ENCODE measurements at places on chromosomes 4 and X.

DNA sequence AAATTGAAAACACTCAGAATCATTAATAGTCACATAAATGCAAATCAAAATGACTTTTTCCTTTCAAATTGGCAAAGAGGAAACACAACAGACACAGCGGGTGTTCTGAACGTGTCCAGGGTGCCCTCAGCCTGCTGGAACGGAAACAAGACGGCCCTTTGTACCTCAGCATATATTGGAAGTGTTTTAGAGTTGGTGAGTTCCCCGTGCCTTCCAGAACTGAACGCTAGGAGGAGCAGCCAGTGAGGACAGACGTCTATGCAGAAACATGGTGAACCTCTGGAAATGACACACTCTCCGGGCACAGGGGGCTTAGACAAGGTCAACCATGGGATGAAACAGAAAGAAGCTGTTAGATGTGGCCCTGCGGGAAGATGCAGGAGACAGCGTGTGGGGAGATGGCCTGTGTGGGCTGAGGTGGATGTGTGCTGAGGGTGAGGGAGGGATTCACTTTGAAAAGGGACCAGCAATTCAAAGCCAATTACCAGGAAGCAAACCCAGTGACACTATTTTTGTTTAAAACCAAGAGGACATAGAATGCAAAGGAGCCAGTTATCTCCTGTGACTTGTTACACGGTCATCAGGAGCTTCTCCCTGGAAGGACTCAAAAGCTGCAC is 40.4 kb downstream of the RNF212 start:
- DNase-seq: peak; percentile 59

- DNase-seq: no peak
These were observed 50.0 kb upstream of the RASGEF1B start for GRCh38 chr4:81521708-81522107.

GRCh38 chr4:21879187-21879586 is 69.4 kb downstream of the KCNIP4 start:
- no peak for DNase-seq

GRCh38 chr4:155944516-155944915 is 9.2 kb downstream of the CTSO start:
- DNase-seq: no peak

DNA sequence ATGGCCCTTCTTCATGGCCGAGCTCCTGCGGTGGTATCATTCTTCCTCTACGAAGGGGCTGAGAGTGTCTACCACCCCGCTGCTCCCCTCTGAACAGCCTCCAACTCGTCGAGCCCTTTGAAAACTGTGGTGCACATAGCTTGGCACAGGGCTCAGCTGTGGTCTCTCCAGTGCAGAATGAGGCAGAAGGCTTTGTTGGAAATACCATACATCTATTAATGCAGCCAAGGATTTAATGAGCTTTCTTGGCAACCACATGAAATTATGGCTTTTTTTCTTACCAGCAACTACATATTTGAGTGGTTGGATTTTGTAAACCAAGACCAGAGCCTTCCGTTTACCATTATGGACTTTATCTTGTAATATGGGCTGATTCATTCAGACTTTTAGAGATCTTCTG is 61.7 kb upstream of the CBR4 start:
- no peak for DNase-seq

GRCh38 chr4:76856243-76857073 is 41.5 kb downstream of the SOWAHB start:
- DNase-seq: no peak

DNA sequence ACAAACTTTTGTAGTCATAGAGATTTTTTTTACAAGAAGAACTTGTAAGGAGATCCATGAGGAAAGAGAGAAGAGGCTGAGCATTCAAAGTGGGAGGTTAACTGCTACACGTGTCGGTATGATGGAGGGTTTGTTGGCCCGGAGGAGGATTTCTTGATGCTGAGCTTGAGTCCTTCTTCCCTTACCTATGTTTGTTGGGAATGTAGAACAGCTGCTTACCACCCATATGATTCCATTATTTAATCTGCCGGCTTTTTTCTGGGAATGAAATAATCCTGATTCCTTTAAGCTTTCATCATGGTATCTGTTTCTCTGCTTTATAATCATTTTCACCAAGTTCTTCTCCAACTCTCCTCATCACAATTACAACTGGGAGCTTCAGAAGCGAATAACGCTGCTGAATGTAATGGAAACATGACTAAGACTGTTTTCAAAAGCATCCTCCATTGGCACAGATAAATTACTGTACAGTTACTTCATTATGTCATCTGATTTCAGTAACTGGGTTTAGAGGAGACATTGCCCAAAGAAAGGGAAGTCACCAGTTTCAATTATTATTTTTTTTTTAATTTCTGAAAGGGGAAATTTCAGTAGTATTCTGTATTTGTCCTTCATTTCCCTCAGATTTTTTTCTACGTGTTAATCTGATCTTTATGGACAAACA is 420.6 kb downstream of the SPRY1 start:
- no peak for DNase-seq

GRCh38 chr4:75432683-75433082 is 81.5 kb downstream of the RCHY1 start:
- no peak for DNase-seq

- DNase-seq: no peak
These were observed 76.0 kb upstream of the DDX60 start for GRCh38 chr4:168394556-168394955.

DNA sequence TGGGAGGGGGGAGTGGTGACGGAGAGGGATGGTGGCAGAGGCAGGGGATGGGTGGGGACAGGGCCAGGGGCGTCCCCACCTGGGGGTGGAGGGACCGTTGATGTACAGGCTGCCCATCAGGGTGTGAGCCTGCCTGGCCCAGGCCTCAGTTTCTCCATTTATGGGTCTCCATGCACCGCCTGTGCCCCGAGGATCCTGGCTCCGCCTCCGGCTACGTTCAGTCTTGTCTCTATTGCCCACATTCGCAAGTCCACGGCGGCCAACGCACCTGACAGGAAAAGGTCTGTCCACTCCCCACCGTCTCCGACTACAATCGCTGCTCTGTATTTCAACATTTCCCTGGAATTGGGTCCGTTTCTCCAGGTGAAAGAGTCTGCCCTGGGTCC is 96.3 kb upstream of the NKX1-1 start:
- no peak for DNase-seq
